CD8-positive, alpha-beta T cell (primary cell): ENCODE measurements at places on chromosomes 2 and 18.

DNA sequence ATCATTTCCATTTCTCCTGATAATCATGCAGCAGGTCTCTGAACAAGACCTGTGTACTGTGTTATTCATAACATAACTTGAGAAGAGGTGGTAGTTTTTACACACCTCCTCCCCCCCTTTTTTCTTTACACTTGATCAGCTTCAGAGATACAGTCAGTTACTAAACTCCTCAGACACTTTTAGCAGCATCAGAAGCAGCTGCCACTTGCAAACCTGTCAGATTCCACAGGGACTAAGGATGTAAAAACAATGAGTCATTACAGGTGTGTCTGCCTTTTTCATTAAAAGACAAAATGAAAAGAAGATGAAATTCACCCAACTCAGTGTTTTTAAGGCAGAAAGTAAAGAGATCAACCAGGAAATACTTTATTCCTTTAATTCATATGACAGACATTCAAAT is 254.0 kb downstream of the NRXN1 start:
- no peak for DNase-seq

DNA sequence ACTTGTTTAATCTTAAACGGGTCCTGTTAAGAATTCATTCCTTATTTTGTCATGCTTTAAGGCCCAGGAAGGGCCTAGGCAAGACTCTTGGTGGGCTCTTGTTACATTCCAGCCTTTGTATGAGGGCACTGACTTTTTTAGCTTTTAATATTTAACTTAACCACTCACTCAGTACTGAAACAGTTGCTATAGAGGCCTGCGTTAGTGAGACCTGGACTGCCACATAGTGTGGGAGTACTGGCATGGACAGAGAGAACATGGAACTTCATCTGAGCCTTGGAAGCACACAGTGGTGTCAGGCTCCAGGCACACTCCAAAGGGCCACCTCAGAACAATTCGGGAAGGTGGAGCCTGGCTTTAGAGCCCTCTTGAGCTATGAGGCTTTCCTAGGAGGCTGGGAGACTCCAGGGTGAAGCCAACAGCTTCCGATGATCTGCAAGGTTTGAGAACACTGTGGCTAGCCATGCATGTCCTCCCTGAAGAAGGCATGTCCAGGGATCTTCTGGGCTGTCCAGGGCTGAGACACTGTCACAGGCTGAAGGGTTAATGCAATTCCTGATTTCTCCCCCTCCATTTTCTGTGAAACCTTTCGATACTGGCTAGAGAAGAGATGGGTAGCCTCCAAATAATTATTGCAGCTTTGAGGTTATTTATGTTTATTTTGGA is 155.4 kb upstream of the ACAA2 start:
- no peak for DNase-seq

GRCh38 chr2:222671259-222672067 is at the start of gene MOGAT1:
Gene MOGAT1, plus strand, starts transcription at chr2:222671658. Its CDS starts 128 bp downstream, at chr2:222671786.
- DNase-seq, result no peak

GRCh38 chr18:58537272-58538038 is 91.4 kb downstream of the ALPK2 start:
- DNase-seq, result no peak

- DNase-seq, result no peak
These were observed 23.3 kb downstream of the PLEK start for GRCh38 chr2:68388358-68388757.

GRCh38 chr2:233036162-233036838 is 3.8 kb downstream of the NEU2 start:
- no peak for DNase-seq

- no peak for DNase-seq
These were observed 55.2 kb downstream of the ANKRD12 start for GRCh38 chr18:9191658-9192256.

DNA sequence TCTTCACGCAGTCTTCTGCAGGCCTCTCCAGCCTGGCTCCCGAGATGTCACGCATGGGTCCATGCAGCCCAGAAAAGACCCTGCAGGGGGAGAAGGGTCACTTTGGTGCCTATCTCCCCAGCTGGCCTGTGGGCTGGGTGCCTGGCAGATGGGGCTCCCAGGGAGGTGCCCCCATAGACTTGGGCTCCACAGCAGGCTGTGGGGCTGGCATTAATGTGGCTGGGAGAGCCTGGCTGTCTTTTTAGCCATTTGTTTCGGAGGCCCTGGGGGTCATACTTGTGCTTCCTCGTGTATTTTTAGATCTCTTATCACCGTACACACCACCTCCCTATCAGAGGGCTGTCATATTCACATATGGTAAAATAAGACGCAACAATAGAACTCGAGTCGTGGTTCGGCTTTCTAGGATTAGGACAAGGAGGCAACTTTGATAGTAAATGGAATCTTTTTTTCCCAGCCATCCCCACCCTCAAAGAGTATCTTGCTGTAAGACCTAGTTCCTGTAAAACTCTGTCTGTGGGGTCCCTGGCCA is 74.5 kb downstream of the LRRFIP1 start:
- DNase-seq, result no peak

DNA sequence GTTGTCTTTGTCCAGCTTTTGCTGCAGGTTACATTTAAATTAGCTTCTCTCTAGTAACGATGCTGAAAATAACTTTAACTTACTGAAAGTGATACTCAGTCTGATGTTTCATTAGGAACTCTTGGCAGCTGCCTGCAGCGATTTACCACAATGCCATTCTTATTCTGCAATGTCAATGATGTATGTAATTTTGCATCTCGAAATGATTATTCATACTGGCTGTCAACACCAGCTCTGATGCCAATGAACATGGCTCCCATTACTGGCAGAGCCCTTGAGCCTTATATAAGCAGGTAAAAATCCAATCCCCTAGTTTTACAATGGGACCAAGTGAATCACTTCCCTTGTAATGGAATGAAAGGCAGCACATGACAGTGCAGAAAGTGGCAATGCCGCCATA is 16.3 kb upstream of the MFF start:
- DNase-seq, result no peak

DNA sequence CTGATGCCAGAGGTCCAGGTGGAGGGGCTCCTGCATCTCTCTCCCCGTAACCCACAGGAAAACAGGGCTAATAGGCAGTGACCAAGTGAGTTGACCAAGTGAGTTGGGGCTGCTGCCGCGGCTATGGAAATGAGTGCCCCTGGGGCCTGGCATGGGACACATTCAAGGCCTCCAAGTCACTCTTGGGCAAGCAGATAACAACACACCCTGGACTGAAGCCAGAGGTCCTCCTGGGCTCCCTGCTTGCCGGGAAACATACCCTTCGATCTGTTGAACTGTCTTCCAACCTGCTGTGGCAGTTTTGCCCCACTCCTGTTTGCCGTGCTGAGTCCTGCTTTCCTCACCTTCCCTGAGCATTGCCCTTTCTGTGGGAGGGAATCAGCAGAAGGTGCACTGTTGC is 89.2 kb downstream of the LIPG start:
- no peak for DNase-seq

- DNase-seq, result no peak
These were observed 202.1 kb upstream of the HS6ST1 start for GRCh38 chr2:128520791-128521190.

DNA sequence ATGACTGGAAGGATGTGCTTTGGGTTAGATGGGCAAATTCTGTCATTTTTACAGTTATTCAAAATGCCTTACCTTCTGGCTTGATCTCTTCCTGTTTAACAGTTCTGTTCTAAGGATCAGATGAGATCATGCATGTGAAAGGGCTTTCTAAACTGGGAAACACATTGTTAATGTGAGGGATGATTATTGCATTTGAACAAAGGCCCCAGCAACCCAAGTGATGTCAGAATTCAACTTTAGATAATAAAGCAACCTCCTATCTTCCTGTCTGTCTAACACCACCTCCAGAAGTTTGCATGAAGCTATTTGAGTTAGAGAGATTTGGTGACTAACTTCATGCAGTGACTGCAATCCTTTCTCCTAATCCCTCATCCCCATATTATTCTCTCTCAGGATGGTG is 77.8 kb upstream of the B3GNT2 start:
- no peak for DNase-seq

DNA sequence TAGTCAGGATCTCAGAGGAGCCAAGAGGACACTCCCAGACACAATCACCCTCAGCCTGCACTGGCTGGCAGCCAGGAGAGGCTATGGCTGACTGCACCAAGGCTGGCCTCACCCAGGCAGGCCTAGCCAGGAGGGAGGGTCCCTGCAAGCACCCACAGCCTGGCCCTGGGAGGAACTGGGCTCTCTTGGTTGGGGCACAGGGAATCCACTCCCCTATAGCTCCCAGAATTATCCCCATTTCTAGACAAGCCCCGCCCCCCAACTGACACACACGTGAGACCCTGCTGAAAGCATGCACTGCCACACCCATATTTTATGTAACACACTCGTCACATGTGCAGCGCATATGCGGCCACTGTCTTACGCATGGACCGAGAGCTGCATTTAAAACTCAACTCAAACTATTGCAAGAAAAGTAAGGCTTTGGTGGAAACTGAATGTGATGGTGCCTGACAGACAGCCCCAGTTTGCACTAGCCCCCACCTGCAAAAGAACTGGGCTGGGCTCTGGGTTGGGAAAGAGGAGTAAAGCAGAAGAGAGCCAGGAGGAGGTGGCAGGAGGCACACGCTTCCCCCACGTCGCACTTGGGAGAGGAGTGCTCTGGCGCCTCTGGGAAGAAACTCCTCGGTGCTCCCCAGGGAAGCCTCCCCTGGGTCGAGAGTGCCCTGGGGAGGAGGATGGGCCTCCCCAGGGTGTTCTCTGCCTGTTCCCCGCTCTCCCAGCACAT is 28.9 kb upstream of the ARHGEF4 start:
- DNase-seq, result no peak

- no peak for DNase-seq
These were observed 92.3 kb downstream of the STK39 start for GRCh38 chr2:168155046-168155445.

DNA sequence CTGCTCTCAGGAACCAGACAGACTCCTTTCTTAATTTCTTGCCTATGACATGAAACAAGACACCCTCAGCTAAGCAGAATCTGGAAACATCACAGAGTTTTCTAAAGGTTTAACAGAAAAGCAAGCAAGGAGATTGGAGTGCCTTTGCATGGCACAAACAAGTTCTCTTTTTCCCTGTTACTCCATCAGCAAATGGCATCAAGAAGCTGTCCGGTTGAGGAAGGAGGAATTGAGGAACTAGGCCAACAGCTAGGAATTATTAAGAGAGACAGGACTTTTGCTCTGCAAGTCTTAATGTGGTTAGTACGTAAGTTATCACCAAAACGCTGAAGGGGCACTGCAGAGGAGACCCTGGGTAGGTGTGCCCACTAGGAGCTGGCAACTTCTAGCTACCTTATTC is 53.2 kb downstream of the NEB start:
- DNase-seq, result no peak

- no peak for DNase-seq
These were observed 15.9 kb downstream of the TRIB2 start for GRCh38 chr2:12732651-12733050.

GRCh38 chr2:133317178-133317577 is 251.1 kb downstream of the NCKAP5 start:
- no peak for DNase-seq

DNA sequence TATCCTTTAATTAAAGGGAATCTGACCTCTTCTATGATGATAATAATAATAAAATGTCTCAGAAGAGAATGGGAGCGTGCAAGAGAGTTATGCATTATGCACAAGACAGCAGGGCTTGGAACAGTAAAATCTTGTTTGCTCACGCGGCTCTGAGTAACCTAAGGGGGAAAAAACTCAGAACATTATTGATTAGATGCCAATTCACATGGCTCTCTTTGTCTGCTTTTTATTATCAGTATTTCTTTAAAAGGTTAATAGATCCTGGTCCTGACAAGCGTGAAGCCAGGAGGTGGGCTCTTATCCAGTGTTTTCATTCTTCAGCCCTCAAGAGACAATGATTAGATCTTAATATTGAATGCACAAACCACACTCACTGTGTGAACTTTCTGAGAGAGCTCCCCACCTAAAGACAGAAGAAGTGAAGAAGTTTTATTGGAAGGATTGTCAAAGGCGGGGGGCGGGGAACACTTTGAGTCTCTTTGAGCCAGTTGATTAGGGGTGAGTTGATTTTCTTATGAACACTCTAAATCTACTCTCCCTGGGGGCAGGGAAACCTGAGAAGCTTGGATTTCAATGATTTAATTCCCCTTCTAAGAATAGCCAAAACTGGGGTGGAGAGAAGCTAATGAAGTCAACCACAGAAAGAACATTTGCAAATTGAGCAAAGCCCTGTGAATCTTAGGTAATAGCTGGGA is 127.5 kb upstream of the CTAGE1 start:
- no peak for DNase-seq

GRCh38 chr2:88247531-88247930 is 77.4 kb downstream of the THNSL2 start:
- no peak for DNase-seq

DNA sequence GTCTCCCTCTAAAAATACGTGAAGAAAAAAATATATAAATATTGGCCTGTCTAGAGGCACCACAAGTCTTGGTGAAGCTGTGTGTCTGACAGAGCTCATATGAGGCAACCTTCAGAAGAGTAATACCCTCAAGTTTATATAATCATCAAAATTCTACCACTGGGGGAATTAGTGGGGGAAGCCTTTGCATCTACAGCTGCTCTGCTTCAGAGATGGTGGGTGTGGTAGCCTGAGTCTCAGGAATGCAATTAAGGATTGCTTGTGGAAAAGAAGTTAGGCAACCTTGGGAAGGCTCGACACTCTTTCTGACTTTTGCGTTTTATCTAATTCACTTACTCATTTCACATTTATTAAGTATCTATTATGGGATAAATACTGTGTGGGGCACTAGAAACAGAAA is 17.4 kb downstream of the TPGS2 start:
- no peak for DNase-seq

DNA sequence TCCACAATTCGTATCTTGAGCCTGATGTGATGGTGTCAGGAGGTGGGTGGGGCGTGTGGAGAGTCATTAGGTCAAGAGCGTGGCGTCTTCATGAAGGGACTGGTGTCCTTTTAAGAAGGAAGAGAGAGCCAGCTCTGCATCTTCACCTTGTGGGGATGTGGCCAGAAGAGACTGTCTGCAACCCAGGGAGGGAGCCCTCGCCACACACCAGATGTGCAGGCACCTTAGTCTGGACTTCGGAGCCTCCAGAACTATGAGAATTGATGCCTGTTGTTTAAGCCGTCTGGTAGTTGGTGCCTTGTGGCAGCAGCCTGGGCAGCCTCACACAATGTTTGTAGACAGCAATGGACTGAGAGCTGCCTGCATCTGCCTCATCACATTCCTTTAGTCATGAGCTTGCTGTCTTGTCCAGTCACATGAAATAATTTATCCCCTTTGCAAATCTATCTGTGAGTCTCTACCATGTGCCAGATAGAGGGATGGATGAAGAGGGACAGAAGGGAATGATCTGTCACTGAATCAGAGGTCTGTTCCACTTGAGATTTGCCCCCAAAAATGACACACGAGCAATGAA is 61.0 kb downstream of the MYT1L start:
- DNase-seq, result no peak

- DNase-seq, result no peak
These were observed 680.8 kb downstream of the NYAP2 start for GRCh38 chr2:226080334-226080733.

GRCh38 chr2:183253441-183254130 is 129.3 kb downstream of the NUP35 start:
- no peak for DNase-seq
